ENCODE measurements at places on chromosomes 5 and 9.

GRCh38 chr9:137221506-137222111, 431 bp downstream of the RNF208 start:
- no peak for ATAC-seq

DNA sequence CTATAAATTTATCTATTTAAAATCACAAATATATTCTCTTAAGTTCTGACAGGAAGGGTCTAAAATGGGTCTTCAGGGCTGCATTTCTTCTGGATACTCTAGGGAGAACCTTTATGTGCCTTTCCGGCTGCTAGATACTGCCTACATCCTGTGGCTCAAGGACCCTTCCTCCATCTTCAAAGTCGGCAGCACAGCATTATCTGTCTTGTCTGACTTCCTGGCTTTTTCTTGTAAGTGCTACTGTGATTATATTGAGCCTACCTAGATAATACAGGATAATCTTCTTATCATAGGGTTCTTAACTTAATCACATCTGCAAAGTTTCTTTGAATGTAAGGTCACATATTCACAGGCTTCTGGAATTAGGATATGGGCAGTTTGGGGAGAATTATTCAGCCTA, 943.8 kb upstream of the TYRP1 start:
- ATAC-seq = no peak

DNA sequence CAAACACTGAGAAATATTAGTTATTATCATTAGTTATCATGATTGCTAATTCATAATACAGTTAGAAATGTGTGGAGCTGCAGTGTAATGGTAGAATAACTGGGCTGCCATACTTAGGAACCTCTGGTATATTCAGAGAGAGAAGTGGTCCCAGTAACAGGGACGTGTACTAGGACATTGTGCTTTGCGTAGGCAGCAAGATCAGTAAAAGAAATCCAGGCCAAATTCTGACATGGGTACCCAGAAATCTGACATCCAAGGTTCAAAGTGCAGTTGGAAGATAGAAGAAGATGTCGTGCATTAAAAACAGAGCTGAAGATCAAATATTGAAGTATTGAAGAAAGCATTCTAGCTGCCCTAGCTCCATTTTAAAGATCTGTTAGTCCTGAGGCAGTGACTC, 1160.7 kb upstream of the DMAC1 start:
- ATAC-seq = no peak

DNA sequence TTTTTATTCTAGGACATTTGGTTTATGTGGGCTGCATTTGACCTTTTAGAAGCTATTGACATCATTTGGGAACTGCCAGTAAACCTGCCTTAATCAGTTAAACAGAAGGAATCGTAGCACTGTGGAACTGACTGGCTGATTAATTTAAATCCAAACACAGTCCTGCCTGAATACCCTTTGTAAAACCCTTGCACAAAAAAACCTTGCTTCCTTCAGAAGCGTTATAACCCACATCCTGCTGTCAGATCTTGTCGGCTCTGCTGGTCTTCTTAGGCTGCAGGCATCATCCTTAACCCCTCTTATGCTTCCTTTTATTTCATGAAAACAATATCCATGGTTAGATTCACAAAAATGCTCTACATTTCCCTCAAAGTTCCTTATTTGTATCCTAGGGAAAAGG, 46.3 kb downstream of the PAM start:
- no peak for ATAC-seq

DNA sequence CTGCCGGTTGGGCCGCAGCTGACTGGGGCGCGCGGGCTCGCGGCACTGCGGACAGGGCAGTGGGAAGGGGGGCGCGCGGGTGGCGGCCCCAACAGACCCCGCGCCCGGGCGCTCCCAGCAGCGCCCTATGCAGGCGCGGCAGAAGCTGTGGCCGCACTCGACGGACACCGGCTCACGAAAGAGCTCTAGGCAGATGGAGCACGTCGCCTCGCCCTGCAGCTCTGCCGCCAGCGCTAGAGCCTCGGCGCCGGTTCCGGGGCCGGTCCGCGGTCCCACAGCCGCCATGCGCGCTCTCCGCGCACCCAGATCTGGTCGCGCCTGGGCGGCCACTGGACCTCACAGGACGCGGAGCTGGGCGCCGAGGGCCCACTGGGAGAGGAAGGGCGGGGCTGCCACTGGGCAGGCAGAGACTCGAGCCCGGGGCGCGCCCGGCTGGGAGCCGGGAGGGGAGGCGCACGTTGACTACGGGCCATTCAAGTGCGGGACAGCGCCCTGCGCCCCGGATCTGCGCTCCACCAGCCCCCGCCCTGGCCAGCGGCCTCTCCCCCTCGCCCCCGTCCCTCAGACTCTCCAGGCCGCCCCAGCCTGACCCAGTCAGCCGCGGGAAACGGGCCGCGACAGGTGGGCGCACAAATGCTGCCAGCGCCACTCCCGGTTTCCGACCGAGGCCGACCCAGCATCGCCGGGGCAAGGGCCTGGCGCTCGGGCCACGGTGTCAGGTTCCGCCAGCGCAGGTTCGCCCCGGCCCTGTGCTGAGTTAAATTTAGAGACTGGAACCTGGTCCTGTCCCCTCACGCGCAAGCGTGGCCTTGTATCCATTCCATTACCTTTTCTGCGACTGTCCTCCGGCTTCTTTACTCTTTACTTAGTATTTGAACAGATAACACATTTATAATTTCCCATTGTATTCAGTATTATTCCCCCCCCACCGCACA, at the start of gene TRIM7:
Gene TRIM7, minus strand, starts transcription at position 371 of the 935 bp plus-strand sequence. Its CDS starts 86 bp downstream, at position 285.
- peak; percentile 37 for ATAC-seq

GRCh38 chr9:9892217-9892616, 720.6 kb downstream of the PTPRD start:
- no peak for ATAC-seq

DNA sequence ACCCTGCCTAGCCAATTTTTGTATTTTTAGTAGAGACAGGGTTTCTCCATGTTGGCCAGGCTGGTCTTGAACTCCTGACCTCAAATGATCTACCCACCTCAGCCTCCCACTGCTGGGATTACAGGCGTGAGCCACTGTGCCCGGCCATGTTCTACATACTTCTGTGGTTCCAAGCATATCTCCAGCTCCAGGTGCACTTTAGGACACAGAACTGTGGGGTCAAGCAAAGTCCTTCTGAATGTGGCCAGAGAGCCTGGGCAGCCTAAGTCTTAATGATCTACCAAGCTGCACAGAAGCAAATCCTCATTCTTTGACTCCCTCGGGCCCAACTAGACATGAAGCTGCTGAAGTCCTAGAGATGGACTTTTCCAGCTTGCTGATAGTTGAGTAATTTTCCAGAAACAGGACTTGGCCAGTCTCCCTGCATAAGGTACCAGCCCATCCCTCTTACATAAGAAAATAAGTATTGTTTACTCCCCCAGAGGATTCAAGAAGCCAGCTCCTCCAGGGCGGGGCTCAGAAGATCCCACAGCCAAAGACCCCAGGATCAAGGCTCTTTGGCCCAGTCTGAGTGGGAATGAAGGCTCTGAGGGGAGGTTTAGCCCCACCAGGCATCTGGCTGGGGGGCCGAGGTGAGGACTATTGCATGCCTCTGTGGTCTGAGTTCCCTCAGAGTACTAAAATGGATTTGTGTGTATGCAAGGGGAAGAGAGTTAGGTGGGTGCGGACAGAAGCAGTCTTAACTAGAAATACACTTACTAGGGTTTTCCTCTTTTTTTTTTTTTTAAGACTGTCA, 8.7 kb downstream of the CLTB start:
- no peak for ATAC-seq

GRCh38 chr5:6979061-6979460, 265.8 kb downstream of the TENT4A start:
- no peak for ATAC-seq

GRCh38 chr9:16728137-16728508, 142.3 kb downstream of the BNC2 start:
- no peak for ATAC-seq

- ATAC-seq = no peak
Measured at GRCh38 chr5:72752909-72753308, 63.6 kb upstream of the TNPO1 start.

- ATAC-seq = no peak
Measured at GRCh38 chr5:74140409-74140808, 500.1 kb downstream of the ENC1 start.

GRCh38 chr5:73815631-73816030, 189.6 kb downstream of the ARHGEF28 start:
- no peak for ATAC-seq

GRCh38 chr9:129338724-129339430, 160.8 kb upstream of the IER5L start:
- ATAC-seq = no peak

GRCh38 chr5:133439859-133440258, 172.5 kb downstream of the FSTL4 start:
- no peak for ATAC-seq

DNA sequence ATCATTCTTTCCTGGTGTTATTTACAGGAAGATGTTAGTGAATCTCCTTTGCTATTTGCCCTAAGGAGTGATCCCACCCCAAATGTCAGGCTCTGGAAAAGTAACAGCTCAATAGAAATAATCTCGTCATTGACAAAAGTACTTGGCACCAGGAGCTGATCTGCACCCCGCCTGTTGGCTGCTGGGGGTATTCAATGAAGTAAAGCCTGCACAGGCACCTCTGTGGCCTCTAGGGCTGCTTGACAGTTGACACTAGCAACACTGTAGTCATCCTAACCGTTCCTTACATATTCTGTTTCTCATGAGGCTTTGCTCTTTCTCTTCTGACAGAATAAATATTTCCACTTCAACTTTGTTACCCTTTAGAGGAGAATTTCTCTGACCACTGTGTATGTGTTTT, 103.4 kb downstream of the DOCK2 start:
- no peak for ATAC-seq

- ATAC-seq = no peak
Measured at GRCh38 chr9:98927724-98928123, 16.0 kb upstream of the COL15A1 start.

GRCh38 chr5:97383996-97384395, 200.9 kb upstream of the RIOK2 start:
- ATAC-seq = no peak

- ATAC-seq = no peak
Measured at GRCh38 chr5:144472221-144472620, 301.5 kb downstream of the KCTD16 start.

DNA sequence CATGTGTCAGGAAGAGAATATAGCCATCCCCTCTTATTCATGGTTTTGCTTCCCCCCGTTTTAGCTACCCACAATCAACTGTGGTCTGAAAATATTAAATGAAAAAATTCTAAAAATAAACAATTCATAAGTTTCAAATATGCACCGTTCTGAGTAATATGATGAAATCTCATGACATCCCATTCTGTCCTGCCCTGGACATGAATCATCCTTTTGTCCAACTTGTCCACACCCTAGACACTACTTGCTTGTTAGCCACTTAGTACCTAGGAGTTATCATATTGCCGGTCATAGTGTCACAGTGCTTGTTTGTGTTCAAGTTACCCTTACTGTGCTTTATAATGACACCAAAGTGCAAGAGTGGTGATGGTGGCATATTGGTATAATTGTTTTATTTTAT, 113.5 kb downstream of the CAAP1 start:
- ATAC-seq = no peak

DNA sequence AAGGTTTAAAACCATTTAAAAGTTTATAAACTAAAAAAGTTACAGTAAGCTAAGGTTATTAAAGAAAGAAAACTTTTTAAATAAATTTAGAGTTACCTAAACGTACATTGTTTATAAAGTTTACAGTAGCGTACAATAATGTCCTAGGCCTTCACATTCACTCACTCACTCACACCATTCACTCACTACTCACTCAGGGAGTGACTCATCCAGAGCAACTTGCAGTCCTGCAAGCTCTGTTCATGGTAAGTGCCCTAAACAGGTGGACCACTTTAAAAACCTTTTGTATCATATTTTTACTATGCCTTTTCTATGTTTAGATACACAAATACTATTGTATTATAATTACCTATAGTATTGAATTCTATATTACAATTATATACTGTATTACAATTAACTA, 190.8 kb upstream of the RASA1 start:
- ATAC-seq = no peak

DNA sequence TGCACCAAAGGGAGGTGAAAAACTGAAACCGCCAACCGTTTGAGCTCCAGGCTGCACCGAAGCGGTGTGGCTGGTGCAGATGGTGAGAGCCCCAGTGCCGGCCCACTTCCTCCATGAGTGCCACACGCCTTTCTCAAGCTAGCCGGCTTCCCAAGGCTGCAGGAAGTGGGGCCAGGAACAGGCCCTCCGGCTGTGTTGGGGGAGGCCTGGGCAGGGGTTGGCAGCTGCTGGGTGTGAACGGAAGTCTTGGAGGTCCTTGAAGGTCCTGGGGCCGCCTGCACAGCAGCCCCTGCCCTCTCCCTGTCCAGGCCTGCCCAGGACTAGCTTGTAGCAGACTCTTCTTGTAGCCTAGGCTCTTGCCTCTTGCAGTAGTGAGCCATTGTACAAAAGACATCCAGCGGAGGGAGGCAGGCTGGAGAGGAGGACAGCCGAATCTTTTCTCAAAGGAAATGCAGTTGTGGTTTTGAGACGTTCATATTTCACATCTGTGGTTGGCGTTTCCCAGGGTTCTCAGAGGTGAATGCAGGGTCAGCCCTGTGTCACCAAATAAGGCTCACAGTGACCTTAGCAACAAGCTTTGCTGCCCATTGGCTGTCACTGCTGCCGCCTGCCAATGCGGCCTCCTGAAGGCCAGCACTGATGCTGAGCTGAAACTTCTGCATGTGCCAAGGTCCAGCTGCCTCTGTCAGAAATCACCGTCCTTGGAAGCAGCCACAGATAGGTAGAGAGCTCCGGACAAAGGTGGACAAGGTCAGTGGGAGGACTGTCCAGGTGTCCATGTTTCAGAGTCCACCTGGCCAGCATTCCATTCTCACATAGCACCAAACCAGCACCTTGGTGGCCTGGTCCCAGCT, 23.9 kb downstream of the IRF1 start:
- ATAC-seq = peak; percentile 77

GRCh38 chr5:74482990-74483389, 157.5 kb downstream of the ENC1 start:
- ATAC-seq = no peak

DNA sequence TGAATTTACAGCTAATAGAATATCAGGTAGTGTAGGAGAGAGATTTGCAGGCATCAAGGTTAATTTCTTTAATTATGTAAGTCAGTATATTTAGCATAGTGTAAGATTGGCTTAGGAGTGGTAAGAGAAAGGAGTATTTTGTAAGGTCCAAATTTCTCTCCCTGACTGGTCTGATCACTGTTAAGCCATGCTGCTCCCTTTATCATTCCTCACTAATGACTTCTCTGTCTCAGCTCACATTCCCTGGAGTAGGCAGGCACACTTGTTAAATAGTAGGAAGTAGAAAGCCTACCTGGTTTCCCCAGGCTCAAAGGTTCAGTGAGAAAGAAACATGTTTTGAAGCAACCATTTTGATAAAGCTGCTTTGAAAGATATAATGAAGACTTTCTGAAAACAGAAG, 90.7 kb downstream of the SMIM15 start:
- no peak for ATAC-seq

DNA sequence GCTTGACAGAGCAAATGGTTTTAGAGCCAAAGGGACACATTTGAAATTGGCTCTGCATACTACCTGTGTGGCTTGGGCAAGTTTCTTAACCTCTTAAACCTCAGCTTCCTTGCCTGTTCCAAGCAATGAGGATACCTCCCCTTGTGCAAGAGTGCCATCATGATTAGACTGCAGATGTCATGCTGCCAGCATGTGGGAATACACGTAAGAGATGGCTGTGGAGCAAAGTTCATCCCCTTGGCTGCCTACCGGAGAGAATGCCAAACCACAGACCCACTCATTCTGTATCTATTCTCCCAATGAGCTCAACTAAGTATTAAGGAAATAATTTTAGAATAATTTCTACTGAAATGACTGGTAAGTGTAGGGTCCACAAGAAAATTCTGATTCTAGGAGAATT, 101.3 kb downstream of the WDR41 start:
- ATAC-seq = no peak
